ENCODE measurements at places on chromosomes 7 and 10.

DNA sequence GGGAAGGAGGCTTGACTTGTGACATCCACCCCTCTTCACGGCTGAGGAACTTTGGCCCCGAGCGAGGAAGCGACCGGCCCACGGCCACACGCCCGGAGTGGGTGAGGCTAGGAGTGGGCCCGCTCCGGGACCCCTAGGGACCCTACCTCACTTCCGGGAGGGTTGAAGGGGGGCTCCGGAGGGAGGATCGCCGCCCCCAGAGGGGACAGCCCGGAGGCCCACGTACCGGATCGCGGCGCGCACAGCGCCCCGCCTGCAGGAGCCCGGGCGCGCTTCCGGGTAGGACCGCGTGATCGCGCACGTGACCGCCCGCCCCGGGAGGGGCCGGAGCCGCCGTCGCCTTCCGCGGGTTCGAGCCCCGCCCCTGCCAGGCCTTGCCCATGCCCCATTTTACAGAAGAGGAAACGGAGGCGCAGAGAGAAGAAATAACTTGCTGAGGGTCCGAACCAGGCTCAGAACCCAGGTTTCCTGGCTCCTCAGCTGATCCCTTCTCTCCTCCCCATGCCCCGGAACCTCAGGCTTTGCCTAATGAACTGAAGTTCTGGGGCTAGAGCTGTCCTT, at the start of gene HPS1:
Gene HPS1, minus strand, starts transcription at position 275 of the 561 bp plus-strand sequence. CDS start 3,695 bp downstream, outside the sequence.
- DNase-seq = peak; percentile 83

GRCh38 chr10:111709603-111710002, 474.0 kb downstream of the GPAM start:
- DNase-seq = no peak

DNA sequence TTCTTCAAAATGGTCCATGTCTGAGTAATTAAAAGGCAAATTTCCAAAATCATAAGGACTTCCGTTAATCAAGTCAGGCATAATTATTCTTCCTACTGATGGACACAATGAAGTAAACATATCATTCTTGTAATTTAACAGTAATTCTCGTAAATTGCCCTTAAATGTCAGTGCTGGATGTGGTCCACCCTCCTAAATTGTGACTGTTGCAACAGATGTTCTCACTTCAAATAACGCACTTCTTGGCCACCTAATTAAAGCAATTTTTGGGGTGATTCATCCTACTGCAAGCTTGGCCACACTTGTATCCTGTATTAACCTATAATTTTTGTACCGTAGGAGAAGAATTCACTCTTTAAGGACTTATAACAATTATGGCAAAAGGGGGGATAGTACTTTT, 1.9 kb downstream of the COL1A2 start:
- no peak for DNase-seq

DNA sequence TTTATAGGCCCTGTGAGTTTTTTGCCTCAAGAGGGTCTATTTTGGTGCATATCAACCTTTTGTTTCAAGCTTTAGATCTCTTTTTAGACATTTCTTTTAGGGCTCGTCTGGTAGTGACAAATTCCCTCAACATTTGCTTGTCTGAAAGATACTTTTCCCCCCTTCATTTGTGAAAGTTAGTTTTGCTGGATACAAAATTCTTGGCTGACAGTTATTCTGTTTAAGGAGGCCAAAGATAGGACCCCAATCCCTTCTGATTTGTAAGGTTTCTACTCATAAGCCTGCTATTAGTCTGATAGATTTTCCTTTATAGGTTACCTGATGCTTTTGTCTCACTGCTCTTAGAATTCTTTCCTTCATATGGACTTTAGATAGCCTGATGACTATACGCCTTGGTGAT, 36.1 kb upstream of the ARMC3 start:
- DNase-seq = no peak

DNA sequence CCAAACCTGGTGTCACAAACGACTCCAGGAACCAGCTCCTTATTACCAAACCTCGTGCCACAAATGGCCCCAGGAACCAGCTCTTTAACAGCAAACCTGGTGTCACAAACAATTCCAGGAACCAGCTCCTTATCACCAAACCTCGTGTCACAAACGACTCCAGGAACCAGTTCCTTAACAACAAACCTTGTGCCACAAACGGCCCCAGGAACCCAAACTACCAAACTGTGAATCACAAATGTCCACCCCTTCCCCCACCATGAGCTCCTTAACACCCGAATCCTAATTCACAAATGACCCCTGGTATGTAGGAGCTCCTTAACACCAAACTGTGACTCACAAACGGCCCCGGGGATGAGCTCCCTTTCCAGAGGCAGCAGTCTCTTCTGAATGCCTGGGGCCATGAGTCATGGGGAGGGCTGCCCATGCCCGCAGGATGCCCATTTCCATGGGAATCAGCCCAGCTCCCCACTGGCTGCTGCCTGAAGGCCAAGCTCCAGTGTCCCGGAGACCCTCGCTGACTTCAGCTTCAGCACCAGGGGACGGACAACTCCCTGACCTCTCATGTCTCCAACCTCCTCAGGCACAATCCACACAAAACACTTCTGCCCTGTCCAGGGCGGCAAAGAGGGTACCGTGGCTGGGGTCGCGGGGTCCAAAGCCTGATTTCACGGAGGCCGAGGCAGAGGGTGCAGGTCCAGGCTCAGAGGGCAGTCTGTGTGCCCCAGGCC, 213.1 kb downstream of the ELFN1 start:
- DNase-seq = no peak

- no peak for DNase-seq
Observed at GRCh38 chr7:34755008-34755407, 97.0 kb downstream of the NPSR1 start.

- no peak for DNase-seq
Observed at GRCh38 chr7:51128545-51129435, 187.8 kb downstream of the COBL start.

GRCh38 chr7:105810556-105810955, 65.8 kb downstream of the ATXN7L1 start:
- DNase-seq = no peak

DNA sequence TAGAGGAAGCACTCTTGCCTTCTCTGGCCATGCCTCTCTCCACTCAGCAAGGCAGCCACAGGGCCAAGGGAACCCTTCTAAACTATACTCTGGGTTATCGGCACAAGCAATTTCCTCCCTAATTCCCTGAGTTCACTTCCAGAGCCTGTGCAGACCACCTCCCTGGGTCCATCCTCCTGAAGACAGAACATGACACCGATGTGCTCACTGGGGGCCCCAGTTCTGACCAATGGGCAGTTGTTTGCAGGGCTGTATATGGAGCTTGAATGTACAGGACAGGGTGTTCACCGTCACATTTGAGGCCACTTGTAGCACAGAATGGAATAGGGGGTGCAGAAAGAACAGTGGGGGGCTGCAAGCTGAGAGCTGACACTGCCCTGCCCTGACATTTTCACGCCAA, 77.7 kb downstream of the TFEC start:
- DNase-seq = no peak

All from T47D (cell line).